ENCODE measurements at places on chromosomes 1 and 21.

- DNase-seq = no peak
Measured at GRCh38 chr1:86646256-86646655, 58.1 kb upstream of the SH3GLB1 start.

DNA sequence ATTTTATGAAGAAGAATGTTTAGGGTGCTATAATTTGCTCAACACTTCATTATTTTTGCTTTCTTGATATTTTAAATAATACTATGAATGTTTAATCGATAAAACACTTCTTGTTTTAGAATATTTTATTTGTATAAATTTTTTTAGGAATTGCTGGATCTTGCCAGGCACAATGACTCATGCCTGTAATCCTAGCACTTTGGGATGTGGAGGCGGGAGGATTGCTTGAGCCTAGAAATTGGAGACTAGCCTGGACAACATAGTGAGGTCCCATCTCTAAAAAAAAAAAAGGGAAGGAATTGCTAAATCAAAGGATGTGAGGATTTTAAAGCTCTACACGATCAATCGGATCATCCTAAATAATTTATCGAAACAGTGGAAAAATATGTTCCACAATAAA, 17.6 kb downstream of the RNF11 start:
- DNase-seq = no peak

DNA sequence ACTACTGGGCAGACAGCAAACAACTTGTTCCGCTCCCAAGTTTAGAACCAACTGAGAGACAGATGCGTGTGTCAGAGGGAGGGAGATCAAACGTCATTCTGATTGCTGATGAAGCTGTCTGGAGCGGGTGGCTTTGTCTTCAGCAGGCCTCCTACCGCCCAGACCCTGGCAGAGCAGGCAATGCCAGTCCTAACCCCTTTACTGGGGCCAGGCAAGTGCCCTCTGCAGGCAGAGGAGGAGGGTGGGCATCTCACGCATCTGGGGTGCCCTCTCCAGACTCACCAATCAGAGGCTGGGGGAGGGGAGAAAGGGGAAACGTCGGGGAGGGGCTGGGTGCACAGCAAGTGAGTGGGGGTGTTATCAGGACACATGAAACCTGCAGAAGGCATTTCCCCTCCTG, 126.6 kb downstream of the ACTL8 start:
- no peak for DNase-seq

GRCh38 chr1:55555956-55556725, 341.0 kb upstream of the USP24 start:
- no peak for DNase-seq

- no peak for DNase-seq
Measured at GRCh38 chr1:229139331-229140118, 131.4 kb upstream of the RAB4A start.

GRCh38 chr1:44663417-44663816, 10.9 kb downstream of the TMEM53 start:
- no peak for DNase-seq

- DNase-seq = no peak
Measured at GRCh38 chr1:77012066-77012465, 144.8 kb downstream of the ST6GALNAC5 start.

- DNase-seq = peak; percentile 32
Measured at GRCh38 chr1:23167353-23168078, 1.1 kb downstream of the LUZP1 start.

DNA sequence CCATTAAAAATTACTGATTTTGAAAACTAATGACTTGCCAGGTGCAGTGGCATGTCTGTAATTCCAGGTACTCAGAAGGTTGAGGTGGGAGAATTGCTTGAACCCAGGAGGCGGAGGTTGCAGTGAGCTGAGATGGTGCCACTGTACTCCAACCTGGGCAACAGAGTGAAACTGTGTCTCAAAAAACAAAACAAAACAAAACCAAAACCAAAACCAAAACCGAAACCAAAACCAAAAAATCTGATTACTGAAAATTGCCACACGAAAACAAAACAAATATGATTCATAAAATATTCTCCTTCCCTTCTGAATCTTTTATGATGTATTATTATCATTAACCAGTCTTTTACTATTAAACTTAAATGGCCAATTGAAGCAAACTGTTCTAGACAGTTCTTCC, 74.1 kb downstream of the SERINC2 start:
- DNase-seq = no peak

GRCh38 chr1:59733443-59734141, 81.2 kb upstream of the HOOK1 start:
- DNase-seq = no peak

GRCh38 chr1:20449735-20450311, 36.2 kb downstream of the CAMK2N1 start:
- no peak for DNase-seq

DNA sequence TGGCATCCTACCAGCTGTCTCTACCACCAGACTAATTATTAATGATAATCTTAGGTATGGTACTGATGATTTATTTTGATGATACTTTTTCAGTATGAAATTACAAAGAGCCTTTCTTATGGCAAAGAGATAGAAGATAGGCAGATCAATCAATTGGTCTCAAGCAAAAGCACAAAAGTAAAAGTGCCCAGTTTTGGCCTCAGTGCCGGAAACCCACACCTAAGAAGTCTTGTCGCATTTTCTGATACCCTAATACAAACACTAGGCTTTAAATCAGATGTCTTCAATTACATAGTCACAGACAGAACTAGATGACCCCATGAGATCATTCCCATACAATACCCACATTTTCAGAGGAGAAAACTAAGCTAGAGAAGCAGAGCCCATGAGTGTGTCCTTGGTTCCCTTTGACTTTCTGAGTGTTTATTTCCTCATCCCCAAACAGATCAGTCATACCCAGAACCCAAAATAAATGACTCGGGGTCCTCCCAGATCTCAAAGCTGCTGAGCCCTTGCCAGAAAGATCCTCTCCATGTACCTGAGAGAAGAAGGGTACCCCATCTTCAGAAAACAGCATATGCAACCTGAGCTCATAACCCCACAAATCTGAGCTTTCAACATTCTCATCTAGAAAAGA, 7.7 kb downstream of the ITPKB start:
- DNase-seq = no peak

DNA sequence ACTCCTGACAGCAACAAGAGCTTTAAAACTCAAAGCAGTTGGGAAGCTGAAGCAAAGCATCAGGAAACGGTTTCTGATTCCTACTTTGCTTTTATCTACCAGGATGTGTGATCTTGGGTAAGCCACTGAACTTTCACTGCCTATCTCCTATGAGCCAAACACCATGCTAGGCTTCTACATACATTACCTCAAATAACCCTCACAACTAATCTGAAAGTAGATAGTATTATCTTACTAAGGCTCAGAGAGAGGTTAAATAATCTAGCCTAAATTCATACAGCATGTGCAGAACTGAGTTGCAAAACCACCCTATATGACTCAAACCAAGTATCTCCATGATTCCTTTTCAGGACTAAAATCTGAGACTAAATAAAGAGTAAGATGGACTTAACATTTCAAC, 83.8 kb downstream of the EVI5 start:
- no peak for DNase-seq

DNA sequence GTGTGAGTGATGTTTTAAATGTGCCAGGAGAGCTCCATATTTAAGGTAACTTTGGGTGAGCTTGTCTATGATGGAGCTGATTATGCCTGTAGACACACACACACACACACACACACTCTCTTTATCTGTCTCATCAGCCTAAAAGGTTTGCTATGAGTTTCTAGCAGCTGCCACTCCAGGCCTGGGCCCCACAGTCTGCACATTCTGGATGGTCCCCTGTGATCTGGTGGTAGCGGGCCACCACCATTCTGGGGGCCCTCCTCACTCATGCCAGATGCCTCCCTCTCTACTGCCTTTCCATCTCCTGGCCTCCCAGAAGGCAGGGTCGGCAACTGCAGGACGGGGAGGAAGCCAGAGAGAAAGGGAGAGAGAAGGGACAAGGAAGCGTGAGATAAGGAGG, 129.2 kb upstream of the TNR start:
- DNase-seq = no peak

DNA sequence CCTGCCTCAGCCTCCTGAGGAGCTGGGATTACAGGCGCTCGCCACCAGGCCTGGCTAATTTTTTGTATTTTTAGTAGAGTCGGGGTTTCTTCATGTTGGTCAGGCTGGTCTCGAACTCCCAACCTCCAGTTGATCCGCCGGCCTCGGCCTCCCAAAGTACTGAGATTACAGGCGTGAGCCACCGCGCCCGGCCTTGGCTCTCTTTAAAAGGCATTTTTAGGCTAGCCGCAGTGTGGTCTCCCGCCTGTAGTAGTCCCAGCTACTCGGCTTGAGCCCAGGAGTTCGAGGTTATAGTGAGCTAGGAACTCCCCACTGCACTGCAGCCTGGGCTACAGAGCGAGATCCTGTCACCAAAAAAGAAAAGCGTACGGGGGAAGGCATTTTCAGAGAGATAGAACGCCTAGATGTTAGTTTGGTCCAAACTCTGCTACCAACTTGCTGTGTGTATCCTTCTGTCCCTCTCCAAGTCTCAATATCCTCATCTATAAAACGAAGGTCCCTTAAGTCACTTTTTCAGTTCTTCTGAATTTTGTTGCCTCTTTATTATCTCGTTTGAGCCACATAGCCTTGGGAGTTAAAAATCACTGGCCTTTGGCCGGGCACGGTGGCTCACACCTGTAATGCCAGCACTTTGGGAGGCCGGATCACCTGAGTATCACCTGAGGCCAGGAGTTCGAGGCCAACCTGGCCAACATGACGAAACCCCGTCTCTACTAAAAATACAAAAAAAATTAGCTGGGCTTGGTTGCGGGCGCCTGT, 734 bp downstream of the MED18 start:
- DNase-seq = no peak

DNA sequence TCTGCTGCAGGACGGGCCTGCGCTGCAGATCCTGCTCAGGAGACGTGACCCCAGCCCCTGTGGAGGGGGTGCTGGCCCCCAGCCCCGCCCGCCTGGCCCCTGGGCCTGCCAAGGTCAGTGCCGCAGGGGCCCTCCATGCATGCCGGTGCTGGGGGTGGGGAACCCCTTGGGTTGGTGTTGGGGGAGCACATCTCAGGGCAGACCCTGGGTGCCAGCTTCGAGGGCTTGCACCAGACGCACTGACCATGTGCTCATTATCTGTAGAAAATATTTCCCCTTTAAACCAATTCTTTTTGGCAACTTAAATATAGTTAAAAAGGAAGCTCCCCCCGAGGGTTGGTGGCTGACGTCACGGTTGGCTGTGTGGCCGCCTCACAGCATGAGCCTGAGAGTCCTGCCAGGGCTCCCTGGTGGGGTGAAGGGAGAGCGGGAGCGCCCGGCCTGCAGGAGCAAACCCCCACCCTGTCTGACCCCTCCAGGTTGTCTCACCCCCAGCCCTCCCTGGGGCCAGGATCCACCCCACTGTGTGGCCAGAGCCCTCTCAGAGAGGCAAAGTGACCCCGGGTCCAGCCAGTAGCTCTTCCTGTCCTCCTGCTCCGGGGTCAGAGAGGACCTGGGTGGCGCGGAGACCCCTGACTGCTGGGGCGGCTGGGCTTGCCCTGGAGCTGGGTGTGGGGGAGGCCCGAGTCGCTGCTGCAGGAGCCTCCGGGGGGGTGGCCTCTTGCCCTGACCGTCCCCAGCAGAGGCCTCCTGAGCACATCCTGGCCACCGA, 5.3 kb upstream of the PFKL start:
- no peak for DNase-seq

- DNase-seq = no peak
Measured at GRCh38 chr21:34009193-34009592, 64.2 kb upstream of the MRPS6 start.

- no peak for DNase-seq
Measured at GRCh38 chr1:216388558-216388957, 34.7 kb downstream of the USH2A start.

- no peak for DNase-seq
Measured at GRCh38 chr1:53689736-53690326, 49.1 kb downstream of the GLIS1 start.

GRCh38 chr21:14629461-14629860, 83.3 kb upstream of the SAMSN1 start:
- DNase-seq = no peak

GRCh38 chr1:59368008-59368670, 71.2 kb downstream of the FGGY start:
- no peak for DNase-seq

DNA sequence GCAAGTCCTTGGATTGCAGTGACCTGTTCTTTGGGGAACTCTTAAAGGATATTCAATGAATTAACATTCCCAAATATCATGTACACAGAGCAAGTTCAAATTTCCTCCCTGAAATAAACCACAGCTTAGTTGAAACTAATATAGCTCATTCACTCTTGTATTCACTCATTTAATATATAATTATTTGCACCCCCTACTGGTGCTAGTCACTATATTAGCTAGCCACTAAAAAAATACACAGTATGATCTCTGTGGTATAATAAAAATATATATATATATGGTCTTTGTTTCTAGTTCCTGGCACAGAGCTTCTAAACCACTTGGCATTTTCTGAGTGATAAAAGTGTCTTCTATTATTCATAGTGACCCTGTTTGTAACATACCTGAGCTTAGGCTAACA, 177.3 kb upstream of the LYPLAL1 start:
- no peak for DNase-seq

- no peak for DNase-seq
Measured at GRCh38 chr1:111582644-111583618, 36.7 kb upstream of the RAP1A start.

DNA sequence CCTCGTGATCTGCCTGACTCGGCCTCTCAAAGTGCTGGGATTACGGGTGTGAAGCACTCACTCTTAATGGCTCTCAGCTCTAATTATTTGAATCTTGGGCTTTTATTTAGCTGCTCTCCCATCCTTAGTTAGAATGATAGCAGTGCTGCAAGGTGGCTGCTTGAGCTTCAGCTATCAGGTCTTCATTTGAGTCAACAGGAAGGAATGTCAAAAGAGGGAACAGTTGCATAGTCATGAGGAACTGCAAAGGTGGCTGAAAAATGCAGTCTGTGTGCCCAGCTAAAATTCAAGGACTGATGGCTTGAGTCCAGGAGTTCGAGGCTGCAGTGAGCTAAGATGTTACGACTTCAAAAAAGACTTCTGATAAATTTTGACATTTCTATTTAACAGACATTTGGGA, 55.6 kb downstream of the UCK2 start:
- DNase-seq = no peak

GRCh38 chr1:244256086-244256676, 195.5 kb downstream of the ADSS2 start:
- no peak for DNase-seq

DNA sequence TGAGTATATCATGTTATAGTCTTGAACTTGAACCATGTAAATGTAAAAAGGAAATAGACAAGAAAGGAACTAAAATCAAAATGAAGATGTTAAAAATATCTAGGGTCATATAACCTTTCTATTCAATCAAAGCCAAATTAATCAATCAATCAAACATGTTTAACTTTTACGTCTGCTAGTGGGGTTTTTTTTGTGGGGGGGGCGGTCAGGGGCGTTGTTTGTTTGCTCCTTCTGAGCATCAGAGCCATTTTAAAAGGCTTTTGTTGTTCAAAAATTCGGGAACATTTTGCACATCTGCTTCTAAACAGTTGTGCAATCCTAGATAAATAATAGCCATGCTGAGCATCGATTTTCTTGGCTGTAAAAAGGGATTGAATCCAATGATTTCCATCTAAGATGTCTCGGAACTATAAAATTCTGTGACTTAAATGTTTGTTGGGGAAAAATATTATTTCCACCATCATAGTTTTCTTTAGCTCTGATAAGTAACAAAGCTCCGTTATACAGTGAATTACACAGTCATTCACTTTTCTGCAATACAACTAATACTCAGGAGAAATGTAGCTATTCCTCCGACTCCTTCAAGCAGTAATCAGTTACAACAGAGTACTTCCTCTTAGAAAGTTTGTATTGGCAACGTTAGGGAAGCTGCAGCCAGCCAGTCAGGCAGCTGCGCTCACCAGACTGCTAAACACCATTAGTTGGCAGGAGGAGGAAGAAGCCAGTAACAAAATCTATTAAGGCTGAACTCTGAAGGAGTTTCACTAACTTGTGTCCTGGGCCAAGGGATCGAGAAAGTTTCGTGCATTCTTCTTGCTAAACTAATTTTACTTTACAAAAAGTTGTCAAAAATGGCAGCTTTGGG, 2.2 kb downstream of the SPATA6 start:
- DNase-seq = peak; percentile 7
